Aorta (tissue), 5 donors: ENCODE measurements at places on chromosomes 6 and 20. TPM values are rescaled to one million over a fixed set of nuclear protein-coding genes. Genes with fewer than 3 reads are reported as not detected.

The BYSL gene
- total RNA-seq = 12.0 TPM

The COL9A1 gene
- not detected for total RNA-seq

The RIN2 gene
- 67.0 TPM for total RNA-seq

The LGSN gene
- not detected for total RNA-seq

The CPXM1 gene
- total RNA-seq = 3.7 TPM

The HDAC2 gene
- 61.5 TPM for total RNA-seq

The KCNB1 gene
- 0.65 TPM for total RNA-seq

The SLC35F1 gene
- total RNA-seq = 1.6 TPM

The DPPA5 gene
- total RNA-seq = not detected

The MCM3 gene
- total RNA-seq = 24.5 TPM

The NPBWR2 gene
- not detected for total RNA-seq

The NRN1 gene
- 35.9 TPM for total RNA-seq

- peak overlapping the region; percentile 98 for H3K27ac ChIP-seq
- DNase-seq = no peak
- H3K27me3 ChIP-seq = no peaks in the 10 kb centered on the region
- no peaks in the 10 kb centered on the region for H3K36me3 ChIP-seq
These were observed 2.5 kb downstream of the GTF2H5 start for GRCh38 chr6:158170656-158171081.

DNA sequence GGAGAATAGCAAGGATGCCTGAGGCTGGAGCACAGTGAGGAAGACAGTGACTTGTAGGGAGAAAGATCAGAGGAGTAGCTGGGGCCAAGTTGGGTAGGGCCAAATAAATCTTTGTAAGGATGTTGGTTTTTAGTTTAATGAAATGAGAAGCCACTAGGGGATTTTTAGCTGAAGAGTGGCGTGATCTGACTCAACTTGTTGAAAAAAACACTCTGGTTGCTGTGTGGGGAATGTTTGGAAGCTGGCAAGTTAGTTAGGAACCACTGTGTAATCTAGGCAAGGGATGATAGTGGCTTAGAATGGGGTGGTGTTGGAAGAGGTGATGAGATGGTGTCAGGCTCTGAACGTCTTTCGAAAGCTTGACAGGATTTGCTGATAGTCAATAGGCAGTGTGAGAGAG is 176.1 kb upstream of the HDDC2 start:
- DNase-seq = no peak
- no peaks in the 10 kb centered on the region for H3K36me3 ChIP-seq
- no peak overlapping the region for H3K27ac ChIP-seq
- H3K4me3 ChIP-seq = no peak overlapping the region

DNA sequence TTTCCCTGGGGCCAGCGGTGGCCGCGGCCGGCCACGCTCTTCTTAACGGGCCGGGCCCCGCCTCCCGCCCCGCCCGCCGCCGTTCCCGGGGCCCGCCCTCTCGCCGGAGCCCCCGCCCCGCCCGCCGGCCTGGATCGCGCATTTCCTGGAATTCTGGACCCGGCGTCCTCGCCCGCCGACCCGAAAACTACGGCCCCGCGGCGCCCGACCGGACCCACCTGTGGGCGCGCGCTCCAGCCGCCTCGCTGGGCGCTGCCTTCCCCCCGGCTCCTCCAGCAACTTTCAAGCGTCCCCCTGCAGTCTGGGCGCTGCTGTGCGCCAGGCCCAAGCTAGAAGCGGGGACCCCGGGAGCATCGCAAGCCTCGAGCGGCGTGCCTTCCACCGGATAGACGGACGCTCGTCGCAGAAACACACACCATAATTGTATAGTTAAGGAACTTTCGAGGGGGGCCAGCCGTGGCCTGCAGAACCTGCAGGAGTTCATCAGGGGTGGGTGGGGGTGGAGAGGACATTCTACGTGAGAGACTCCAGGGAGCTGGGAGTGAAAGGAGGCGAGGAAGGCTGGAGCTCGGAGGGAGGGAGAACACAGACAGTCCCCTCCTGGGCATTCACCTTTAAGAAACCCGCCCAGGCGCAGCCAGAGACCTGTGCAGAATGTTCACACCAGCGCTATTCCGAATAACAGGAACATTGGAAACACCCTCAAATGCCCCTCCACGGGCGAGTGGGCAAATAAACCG is at the start of gene ADA:
ADA (minus strand) TSS at position 16 of the 740 bp plus-strand sequence. CDS start 92 bp downstream, outside the sequence.
- no peaks in the 10 kb centered on the region for H3K27me3 ChIP-seq
- peak within 1 kb of the TSS; percentile 81 for H3K4me3 ChIP-seq
- H3K4me1 ChIP-seq = no peaks in the 10 kb centered on the region
- no peak within 1 kb of the TSS for H3K27ac ChIP-seq

GRCh38 chr6:100618351-100618671 is 153.6 kb upstream of the SIM1 start:
- H3K27ac ChIP-seq = no peak overlapping the region
- no peaks in the 10 kb centered on the region for H3K4me1 ChIP-seq
- no peaks in the 10 kb centered on the region for H3K27me3 ChIP-seq
- no peak overlapping the region for H3K4me3 ChIP-seq

GRCh38 chr20:2873747-2874041 is 413 bp downstream of the PTPRA start:
- peak overlapping the region; percentile 78 for H3K4me3 ChIP-seq
- H3K27ac ChIP-seq = no peak overlapping the region
- H3K36me3 ChIP-seq = no peaks in the 10 kb centered on the region
- H3K4me1 ChIP-seq = no peaks in the 10 kb centered on the region
- H3K27me3 ChIP-seq = no peaks in the 10 kb centered on the region

DNA sequence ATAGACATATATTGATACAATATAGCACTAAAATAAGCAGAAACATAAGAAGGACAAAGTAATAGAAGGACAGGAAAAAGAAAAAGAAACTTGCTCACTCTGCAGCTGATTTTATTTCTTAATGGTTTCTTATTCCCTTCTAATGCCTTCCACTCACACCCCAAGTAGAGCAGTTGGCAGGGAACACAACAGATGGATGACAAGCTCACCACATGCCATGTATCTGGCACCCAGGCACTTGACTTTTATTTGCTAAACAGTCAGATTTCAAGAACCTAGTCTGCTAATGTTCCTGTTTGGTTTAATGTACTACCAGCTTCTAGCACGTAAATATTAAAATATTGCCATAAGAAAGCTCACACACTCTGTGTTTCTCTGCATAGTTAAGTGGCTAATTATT is 87.1 kb downstream of the COL19A1 start:
- H3K4me3 ChIP-seq = no peak overlapping the region
- no peak for DNase-seq
- no peaks in the 10 kb centered on the region for H3K36me3 ChIP-seq
- no peaks in the 10 kb centered on the region for H3K27me3 ChIP-seq
- H3K27ac ChIP-seq = no peak overlapping the region

GRCh38 chr20:16498526-16499253 is 74.6 kb downstream of the KIF16B start:
- H3K36me3 ChIP-seq = peaks cover 4% of the 10 kb centered on the region
- H3K4me3 ChIP-seq = no peak overlapping the region
- no peaks in the 10 kb centered on the region for H3K4me1 ChIP-seq

DNA sequence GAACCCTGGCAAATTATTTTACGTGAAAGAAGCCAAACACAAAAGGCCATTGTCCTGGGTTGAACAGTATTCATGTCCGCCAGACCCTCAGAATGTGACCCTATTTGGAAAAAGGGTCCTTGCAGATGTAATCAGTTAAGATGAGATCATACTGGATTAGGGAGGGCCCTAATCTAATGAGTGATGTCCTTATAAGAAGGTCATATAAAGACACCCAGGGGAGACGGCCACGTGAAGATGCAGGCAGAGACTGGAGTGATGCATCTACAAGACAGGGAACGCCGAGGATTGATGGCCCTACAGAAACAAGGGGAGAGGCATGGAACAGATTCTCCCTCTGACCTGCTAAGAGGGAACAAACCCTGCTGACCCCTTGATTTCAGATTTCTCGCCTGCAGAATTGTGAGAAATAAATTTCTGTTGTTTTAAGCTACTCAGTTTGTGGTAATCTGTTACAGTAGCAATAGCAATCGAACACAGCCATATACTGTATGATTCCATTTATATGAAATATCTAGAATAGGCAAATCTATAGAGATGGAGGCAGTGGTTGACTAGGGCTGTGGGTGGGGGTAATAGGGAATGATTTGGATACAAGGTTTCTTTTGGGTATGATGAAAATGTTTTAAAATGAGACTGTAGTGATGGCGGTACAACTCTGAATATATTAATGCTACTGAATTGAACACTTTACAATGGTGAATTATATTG is 132.9 kb upstream of the NUP153 start:
- DNase-seq = no peak
- H3K4me3 ChIP-seq = no peak overlapping the region
- no peak overlapping the region for H3K27ac ChIP-seq
- H3K36me3 ChIP-seq = peaks cover 2% of the 10 kb centered on the region
- peaks cover 3% of the 10 kb centered on the region for H3K4me1 ChIP-seq

GRCh38 chr6:73263570-73263909 is 544 bp upstream of the KHDC1 start:
- H3K27me3 ChIP-seq = no peaks in the 10 kb centered on the region
- no peaks in the 10 kb centered on the region for H3K4me1 ChIP-seq
- H3K4me3 ChIP-seq = peak overlapping the region; percentile 77
- H3K27ac ChIP-seq = no peak overlapping the region
- no peaks in the 10 kb centered on the region for H3K36me3 ChIP-seq

- no peak overlapping the region for H3K4me3 ChIP-seq
- H3K4me1 ChIP-seq = no peaks in the 10 kb centered on the region
- no peak for DNase-seq
- H3K36me3 ChIP-seq = no peaks in the 10 kb centered on the region
- no peaks in the 10 kb centered on the region for H3K27me3 ChIP-seq
- peak overlapping the region; percentile 89 for H3K27ac ChIP-seq
These were observed 51.2 kb upstream of the GMPR start for GRCh38 chr6:16187176-16187575.

DNA sequence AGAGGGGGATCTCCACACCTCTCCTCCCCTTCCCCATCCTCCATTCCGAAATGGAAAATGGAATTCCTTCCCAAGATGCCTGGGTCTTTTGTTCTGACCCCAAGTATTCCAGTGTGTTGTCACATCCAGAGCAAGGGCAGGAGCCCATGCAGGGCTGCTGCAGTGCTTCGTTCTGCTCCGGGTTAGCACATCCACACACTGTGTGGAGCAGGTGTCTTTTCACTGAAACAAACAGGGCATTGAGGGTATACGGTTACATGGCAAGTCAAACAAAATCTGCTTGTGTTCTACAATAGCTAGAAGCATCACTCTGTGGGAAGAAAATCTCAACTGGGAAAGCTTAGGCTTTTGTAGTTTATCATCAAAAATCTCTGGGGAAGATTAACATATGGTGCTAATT is 56.9 kb downstream of the LYRM2 start:
- no peaks in the 10 kb centered on the region for H3K27me3 ChIP-seq
- no peaks in the 10 kb centered on the region for H3K36me3 ChIP-seq

DNA sequence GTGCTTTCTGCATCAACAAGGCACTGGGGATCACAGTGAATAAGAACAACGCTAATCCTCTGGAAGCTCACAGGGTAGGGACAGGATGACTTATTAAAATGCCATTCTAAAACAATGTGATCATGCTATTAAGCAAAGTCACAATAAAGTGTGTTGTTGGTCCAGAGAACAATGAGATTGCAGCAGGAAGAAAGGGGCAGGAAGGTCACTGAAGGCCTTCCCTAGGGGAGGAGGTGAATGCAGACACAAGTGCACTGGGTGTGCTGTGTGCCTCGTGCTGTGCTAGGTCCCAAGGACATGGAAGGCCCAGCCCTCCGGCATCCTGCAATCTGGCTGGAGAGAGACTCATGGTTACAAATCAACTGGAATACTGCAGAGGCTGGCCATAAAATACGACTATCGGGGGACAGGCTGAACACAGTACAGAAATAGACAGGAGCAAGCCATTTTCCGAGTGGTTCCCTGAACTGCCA is 55.7 kb downstream of the LYRM4 start:
- no peak for DNase-seq
- no peak overlapping the region for H3K4me3 ChIP-seq
- no peaks in the 10 kb centered on the region for H3K36me3 ChIP-seq
- H3K27me3 ChIP-seq = no peaks in the 10 kb centered on the region

DNA sequence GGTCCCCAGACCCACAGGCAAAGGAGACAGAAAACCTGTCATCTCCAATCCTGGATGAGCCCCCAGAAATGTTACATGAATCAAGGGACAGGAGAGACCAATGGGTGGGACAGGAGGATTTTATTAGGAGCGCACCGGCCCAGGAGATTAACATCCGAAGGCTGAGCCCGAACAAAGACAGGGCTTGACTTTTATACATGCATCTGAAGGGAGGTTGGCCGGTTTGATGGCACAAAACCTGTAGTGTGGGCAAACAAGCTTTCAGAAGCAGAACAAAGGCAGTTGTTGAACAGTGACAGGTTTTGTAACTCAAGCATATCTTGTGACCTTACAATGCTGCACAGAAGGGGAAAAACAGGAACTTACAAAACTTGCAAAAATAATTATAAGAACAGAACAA is 83.9 kb upstream of the GPR6 start:
- H3K27ac ChIP-seq = no peak overlapping the region
- no peaks in the 10 kb centered on the region for H3K4me1 ChIP-seq
- no peak overlapping the region for H3K4me3 ChIP-seq
- no peaks in the 10 kb centered on the region for H3K36me3 ChIP-seq
- no peak for DNase-seq

- H3K4me3 ChIP-seq = no peak overlapping the region
- H3K27ac ChIP-seq = no peak overlapping the region
- H3K4me1 ChIP-seq = no peaks in the 10 kb centered on the region
- H3K36me3 ChIP-seq = no peaks in the 10 kb centered on the region
- H3K27me3 ChIP-seq = no peaks in the 10 kb centered on the region
- no peak for DNase-seq
These were observed 384.6 kb upstream of the FLRT3 start for GRCh38 chr20:14721926-14722452.

- no peak overlapping the region for H3K27ac ChIP-seq
- H3K27me3 ChIP-seq = no peaks in the 10 kb centered on the region
- no peaks in the 10 kb centered on the region for H3K4me1 ChIP-seq
These were observed 7.9 kb downstream of the BPIFB3 start for GRCh38 chr20:33061658-33062028.

DNA sequence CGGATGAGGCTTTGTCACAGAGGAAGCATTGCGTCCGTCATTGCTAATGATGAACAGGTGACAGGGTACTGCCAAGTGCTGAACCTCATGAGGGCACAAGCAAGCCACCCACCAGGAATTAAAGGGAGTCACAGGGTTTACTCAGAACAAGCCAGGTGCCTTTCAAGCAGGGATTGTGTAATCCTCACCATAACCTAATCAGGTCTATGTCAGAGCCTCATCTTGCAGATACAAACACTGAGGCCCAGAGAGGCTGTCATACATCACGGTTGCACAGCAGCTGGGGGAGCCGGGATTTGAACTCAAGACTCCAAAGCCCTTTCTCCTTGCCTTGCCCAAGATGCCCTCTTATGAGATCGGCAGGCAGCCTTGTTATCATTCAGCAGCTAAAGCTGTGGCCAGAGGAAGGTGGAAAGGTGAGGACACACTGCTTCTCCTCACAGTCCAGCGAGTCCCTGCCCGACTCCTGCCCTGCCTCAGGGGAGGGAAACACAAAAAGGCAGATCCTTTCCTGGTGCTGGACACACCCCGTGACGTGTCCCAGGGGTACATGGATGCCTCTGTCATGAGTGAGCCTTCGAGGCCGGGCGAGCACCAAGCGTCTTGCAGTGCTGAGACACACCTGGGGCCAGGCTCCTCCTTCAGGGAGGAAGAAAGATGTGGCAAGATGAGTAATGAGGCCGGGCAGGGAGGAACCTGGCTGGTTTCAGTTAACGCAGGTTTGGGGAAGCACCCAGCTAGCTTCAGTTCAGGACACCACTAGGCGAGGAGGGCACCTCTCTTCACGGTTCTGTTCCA is 214.9 kb downstream of the LY86 start:
- no peaks in the 10 kb centered on the region for H3K4me1 ChIP-seq
- no peak for DNase-seq
- no peak overlapping the region for H3K27ac ChIP-seq
- no peaks in the 10 kb centered on the region for H3K36me3 ChIP-seq
